ENCODE measurements at places on chromosomes 1 and 21.
A peak's percentile ranks its signal among the peaks of the same experiment; 100 is the strongest.

DNA sequence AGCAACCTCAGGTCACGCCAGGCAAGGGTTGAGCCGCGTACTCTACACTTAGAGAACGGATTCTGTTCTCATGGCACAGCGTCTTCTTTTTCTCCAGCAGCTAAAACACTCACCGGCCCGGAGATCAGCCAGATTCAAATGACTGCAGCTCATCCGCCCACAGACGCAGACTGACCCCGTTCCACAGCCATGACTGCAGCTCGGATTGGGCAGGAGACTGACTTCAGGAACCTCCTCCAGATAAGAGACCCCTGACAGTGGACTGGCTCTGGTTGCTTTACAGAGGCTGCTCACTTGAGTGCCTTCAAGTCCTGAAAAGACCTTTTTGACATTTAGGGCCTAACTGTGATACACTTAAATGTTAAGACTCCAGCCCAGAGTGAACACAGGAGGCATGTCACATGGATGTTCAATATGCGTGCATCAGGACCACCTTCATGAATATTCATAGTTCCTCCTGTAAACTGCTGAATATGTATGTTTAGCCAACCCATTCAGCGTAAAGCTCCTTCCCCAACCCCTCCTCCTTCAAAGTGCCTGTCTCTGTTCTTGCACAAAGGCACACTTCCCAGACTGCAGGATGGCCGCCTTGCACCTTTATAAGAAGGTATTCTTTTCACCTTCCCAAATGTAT, 42.6 kb downstream of the BACE2 start:
- no peak for DNase-seq

GRCh38 chr1:923131-923990, at the start of gene SAMD11:
SAMD11 (plus strand) TSS chr1:923923; CDS start chr1:924432, 509 bp downstream.
- peak; percentile 66 for DNase-seq

- no peak for DNase-seq
These were observed 1.7 kb downstream of the ARID1A start for GRCh38 chr1:26697431-26697977.

GRCh38 chr1:40849801-40850592, 12.2 kb downstream of the CITED4 start:
- DNase-seq = peak; percentile 81

- no peak for DNase-seq
These were observed 79.7 kb downstream of the KIF26B start for GRCh38 chr1:245234217-245235081.

DNA sequence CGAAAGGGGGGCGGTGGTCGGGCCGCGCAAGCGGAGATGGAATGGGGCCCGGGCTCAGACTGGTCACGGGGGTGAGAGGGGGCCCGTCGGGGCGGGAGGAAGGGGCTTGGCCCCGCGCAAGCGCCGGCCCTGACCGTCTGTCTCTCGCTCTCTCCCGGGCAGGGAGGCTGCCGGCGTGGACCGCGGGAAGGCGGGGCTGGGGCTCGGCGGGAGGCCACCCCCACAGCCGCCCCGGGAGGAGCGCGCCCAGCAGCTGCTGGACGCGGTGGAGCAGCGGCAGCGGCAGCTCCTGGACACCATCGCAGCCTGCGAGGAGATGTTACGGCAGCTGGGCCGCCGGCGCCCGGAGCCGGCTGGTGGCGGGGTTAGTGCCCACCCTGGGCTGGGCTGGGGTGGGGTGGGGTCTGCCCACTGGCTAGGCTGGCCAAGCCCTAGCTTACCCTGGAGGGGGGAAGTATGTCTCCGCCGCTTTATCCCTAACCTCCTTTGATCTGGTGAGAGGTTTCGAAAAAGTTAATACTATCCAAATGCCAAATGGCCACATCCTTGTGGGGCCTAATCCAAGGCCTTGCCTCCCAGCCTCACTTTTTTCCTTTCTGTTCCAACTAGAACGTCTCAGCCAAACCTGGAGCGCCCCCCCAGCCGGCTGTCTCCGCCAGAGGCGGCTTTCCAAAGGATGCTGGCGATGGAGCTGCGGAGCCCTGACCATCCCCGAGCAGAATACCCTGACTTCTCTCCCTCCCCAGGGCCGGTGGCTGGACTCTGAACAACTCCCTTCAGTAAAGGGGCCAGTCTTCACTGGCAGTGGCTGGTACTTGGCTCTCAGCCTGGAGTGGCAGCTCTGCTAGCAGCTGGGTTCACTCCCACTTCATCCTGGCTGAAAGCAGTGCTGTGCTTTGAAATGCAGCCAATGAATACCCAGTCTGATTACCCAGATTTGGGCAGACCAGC, 636 bp upstream of the YRDC start:
- no peak for DNase-seq

DNA sequence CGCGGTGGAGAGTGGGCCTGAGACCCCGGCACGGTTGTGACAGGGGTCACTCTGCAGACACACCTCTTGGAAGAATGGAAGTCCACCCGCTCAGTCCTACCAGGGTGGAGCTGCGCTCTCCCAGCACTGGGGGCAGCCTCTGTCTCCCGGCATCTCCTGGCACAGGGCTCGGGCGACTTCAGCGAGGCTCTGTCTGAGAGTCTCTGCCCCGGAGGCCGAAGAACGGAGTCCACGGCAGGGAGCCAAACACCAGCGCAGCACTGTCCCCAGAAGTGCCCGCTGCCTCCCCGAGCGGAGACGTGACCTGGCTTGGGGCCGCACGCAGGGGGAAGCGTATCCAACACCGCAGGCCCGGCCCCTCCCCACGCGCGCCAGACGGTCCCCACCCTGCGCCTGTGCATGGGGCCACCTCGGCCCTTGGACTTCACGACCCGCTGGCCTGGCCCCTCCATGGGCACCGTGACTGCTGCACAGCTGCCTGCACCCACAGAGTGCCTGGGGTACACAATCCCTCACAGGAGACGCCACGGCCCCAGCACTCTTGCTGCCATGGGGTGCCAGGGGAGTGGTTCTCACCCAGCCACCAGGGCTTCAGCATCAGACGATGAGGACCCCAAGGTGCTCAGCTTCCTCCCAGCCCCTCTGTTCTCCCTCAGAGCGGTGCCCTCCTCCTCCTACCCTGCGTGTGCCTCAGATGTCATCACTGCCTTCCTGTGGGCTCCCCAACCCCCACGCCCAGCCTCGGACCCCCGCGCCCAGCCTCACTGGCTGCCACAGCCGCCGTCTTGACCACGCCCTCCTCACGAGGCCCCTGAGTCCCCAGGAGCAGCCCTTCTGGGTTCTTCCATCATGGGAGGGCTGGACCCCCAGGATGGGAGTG, 14.9 kb upstream of the RNF223 start:
- DNase-seq = no peak

Measured in CD4-positive, alpha-beta T cell treated with Interleukin-15 for 4 hours (primary cell).